ENCODE measurements at places on chromosomes 11 and 22.

- no peak for DNase-seq
Measured at GRCh38 chr11:587978-588380, 11.7 kb downstream of the PHRF1 start.

GRCh38 chr11:65204143-65204542 lies 22.4 kb downstream of the CAPN1 start:
- DNase-seq = no peak

- DNase-seq = no peak
Measured at GRCh38 chr11:24496386-24496735, 492 bp upstream of the LUZP2 start.

DNA sequence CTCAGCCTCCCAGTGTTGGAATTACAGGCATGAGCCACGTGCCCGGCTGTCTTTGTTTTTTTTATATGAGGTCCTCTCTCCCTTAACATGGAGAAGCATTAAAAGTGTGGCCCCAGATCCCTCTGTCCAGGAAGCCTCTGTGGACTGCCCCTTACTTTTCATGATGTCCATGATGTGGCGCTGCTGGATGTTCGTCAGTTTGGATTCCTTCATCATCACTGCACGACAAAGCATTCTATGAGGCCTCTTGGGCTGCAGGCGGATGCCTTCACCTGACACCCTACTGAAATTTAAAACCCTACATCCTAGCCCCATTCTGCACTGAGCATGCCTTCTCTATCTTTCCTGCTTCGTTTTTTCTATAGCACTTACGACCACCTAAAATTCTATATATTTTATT lies 2.1 kb downstream of the C22orf23 start:
- no peak for DNase-seq

- peak; percentile 86 for DNase-seq
Measured at GRCh38 chr11:16280256-16280682, 76.1 kb downstream of the SOX6 start.

DNA sequence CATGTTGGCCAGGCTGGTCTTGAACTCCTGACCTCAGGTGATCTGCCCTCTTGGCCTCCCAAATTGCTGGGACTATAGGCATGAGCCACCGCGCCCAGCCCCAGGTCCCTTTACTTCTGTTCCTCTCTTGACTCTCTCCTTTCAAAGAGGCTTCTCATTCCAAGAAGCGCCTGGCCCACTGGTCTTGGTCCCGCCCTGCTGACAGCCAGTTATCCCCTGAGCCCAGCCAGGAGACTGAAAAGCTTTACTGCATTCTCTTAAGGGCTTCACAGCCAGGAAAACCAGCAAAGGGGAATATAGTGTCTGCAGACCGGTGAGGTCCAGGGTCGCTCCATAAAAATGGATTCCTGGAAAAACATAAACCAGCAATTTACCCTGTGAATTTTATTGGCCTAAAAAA lies 68.3 kb downstream of the NFAM1 start:
- DNase-seq = no peak

- DNase-seq = peak; percentile 20
Measured at GRCh38 chr11:115503083-115503885, 931 bp downstream of the CADM1 start.

DNA sequence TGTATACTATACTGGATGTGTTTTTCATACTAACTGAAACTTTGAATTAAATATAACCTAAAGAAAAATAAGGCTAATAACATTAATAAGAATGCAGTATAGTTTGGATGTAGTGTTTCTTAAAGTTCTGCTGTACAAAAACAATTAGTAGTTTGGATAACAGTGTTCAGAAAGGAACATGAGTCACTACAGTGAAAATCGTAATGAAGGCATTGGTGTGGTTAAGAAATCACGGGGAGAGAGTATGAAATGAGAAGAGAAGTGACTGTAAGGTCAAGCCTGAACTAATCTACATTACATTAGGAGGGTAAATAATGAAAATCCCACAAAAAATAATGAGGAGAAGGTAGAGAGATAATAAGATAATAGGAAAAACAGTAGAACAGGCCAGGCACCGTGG lies 726.6 kb upstream of the ARHGAP42 start:
- no peak for DNase-seq

- DNase-seq = no peak
Measured at GRCh38 chr22:23073526-23074229, 3.4 kb downstream of the GNAZ start.

GRCh38 chr11:15761235-15761634 lies 595.1 kb downstream of the SOX6 start:
- DNase-seq = no peak

GRCh38 chr11:131691181-131692041 lies 321.0 kb downstream of the NTM start:
- peak; percentile 47 for DNase-seq

- DNase-seq = no peak
Measured at GRCh38 chr11:113647108-113647507, 59.0 kb downstream of the TMPRSS5 start.

DNA sequence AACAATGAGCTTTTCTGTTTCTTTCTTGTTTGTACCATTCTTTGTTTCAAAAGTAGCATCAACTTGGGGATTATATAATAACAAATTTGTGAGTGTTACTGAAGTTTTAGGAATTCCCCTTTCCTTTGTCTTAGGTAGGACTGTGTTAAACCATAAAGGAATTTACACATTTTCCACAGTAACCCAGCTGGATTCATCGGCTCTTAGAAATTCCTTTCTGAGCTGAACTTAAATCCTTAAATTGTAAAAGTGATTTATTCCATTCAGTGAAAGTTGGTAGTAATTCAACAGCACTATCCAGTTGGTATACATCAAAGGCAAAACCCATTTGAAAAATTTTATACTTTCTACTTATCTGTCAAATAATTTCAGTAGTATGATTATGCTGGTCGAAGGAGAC lies 11.8 kb downstream of the EMSY start:
- no peak for DNase-seq

DNA sequence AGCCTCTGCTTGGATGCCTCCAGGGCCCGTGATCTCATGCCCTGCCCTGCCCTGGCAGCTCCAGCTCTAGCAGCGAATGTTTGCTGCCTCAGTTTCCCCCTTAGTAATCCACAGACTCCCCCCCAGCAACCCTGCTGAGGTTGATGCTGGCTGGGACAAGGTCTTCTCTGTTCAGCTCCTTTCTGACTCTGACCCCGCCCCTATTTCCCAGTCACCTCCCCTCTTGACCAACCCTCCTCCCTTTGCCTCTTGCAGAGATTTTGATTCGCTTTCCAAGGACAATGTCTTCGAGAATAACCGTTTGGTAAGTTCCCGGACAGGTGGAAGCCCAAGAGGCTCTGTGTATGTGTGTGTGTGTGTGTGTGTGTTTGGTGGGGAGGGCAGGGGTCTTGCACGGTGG lies 5.6 kb downstream of the MICALL1 start:
- no peak for DNase-seq
